ENCODE measurements at places on chromosomes 2 and 18.

GRCh38 chr18:46373131-46373530 lies 268.9 kb downstream of the HAUS1 start:
- no peak for DNase-seq

DNA sequence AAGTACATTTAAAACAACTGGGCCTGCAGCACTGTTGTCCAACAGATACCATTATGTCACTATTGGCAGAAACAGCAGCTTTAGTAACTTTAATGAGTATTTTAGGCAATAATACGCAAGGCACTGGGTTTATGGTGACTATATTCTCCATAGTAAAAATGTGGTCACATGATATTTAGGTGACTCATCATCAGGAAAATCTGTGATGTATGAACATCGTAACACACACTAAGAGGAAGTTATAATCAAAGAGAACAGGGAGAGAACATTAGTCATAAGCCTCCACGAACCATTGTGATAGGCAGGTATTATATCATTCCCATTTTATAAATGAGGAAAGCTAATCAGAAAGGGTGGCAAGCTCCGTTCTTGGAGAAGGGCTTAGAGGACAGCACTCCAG lies 36.9 kb downstream of the RAPH1 start:
- no peak for DNase-seq

DNA sequence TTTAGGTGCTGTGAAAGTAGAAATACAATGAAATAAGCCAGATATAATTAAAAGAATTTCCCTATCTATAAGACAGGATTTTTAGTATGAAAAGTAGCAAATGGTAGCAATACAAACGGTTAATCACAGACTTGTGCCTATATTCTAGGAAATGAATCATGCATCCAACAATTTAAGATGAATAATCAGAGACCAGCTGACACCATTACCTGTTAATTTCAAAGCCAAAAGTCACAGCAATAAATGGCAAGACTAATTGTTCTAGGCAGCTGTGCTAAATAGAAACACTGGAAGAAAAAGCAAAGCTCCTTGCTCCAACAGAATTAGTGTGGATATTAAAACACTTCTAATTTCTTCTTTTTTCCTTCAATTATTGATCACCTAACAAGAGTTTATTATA lies 35.1 kb upstream of the MPP4 start:
- DNase-seq = no peak

DNA sequence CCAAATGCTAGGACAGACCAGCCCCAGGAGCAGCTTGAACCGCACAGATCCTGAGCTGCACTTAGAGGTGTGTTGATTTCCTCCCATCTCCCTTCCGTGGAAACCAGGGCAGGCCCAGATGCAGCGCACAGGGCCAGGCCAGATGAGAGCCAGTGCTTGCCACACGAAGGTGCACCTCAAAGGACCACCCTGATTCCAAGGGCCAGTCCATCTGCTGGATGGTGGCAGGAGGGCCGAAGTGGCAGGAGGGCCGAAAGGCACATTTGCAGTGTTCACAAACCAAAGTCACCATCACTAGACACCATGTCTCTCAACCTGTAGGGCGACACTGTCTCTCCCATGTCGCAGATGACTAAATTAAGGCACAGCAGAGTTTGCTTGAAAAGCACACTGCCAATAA lies 370.7 kb upstream of the MYT1L start:
- no peak for DNase-seq

- no peak for DNase-seq
These were observed 49.9 kb downstream of the TRAF3IP1 start for GRCh38 chr2:238370094-238370822.

DNA sequence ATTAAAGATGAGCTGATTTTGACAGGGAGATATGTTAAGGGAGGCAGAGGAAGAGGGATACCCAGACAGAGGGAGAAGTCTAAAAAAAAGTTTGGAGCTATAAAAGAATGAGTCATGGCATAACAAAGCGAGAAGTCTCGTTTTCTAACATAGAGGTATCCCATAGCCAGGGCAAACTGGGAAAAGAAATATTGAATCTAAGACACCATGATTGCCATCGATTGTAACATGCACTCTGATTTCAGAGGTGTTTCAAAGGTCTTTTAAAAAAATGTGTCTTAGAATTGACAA lies 110.7 kb downstream of the MDH1 start:
- DNase-seq = no peak

- no peak for DNase-seq
These were observed 25.9 kb upstream of the FAHD2A start for GRCh38 chr2:95376311-95377215.

- DNase-seq = no peak
These were observed 24.7 kb downstream of the SNRPD1 start for GRCh38 chr18:21636769-21637168.

DNA sequence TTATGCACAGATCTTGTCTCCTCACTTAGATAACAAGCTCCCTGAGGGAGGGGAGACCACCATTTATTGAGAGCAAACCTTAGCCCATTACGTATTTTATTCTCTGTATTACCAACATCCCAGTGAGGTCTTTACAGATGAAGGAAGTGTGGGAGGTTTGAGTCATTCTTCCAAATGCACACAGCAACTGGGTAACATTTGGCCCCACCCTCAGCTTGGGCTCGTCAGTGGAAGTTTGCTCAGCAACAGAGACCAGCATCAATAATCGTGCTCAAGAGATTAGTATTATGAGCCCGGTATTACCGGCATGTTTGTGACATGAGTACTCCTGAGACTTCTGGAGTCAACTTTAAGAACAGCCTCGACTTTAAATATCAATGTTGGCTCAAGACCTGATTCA lies 168.6 kb downstream of the ETAA1 start:
- DNase-seq = no peak

DNA sequence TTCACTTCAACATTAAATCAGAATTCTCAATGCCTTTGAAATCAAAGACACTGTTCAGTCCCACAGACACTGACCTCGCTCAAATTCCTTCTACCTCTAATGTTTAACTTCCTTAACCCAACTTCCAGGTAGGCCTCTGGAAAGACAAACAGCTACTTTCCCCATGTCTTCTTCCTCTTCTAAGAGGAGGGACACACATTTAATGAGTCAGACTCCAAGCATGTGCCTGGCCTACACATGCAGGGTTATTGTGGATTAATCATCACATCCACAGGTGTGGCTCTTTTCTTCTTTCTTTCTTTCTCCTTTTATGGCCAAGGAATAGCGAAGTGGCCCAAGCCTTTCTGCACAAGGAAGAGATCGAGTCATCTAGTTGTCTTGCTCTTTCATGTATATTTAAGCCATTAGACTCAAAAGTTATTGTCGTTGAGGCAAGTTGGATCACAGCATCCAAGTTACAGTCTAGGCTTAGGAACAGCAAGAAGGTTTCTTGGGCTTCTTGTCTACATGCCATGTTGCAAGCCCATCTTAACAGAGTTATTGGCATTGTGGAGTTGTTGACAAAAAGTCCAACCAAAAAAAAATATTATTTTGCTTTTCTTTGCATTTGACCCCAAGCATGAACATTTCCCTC lies 387.8 kb downstream of the IRS1 start:
- DNase-seq = no peak

DNA sequence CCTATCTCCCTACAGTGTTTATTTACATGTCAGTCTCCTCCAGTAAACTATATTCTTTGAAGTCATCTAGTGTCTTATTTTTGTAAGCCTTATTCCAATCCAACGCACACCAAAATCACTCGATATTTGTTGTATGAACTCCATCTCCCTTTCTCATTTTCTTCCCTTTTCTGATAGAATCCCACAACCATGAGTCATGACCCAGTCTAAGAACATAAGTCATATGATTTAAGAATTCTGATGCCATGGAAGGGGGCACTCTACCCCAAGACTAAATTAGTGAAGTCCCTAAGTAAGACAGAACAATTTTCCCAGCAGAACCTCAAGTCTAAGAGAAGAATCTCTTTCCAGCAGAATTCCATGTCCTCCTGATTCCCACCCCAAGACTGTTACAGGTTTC lies 5.4 kb downstream of the CHMP3 start:
- DNase-seq = no peak

DNA sequence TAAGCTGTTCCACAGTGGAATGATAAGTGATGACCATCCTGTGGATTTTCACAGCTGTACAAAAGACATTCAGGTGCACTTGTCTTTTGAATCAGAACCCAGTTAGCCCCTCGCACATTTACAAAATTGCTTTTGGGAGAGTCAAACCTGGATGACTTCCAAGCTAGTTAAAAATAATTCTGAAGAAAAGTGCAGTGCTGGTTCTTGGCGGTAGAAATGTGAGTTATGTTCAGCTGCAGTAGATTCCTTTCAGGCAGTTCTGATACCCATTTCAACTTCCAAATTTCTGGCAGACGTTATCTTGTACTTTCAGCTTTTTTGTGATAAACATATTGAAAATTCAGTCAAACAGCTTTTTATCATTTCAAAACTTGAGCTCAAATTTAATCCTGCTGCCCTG lies 324.7 kb downstream of the NRXN1 start:
- no peak for DNase-seq

- no peak for DNase-seq
These were observed 10.2 kb upstream of the LIMS2 start for GRCh38 chr2:127685410-127686080.

- no peak for DNase-seq
These were observed 116.1 kb downstream of the SPTBN1 start for GRCh38 chr2:54572262-54572635.

GRCh38 chr2:119659601-119660342 lies 19.2 kb upstream of the TMEM177 start:
- no peak for DNase-seq

- no peak for DNase-seq
These were observed 35.6 kb downstream of the EIF2AK3 start for GRCh38 chr2:88591698-88592097.

DNA sequence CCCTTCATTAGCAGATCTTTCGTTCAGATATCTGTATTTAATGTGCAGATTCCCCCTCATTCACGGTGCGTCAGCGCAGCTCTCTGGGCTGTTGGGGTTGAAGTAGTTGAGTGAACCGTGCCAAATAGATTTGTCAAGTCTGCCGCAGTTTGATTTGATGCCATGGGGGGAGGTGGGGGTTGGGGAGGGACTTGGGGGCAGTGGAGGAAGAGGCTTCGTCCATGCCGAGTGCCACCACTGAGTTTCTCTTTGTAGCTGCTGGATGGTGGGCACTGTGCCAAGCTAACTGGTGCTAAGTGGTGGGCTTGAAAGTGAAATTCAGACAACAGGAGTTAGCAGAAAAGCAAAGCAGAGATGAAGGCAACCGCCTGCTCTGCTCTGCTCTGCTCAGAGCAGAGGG lies 47.9 kb downstream of the NRP2 start:
- no peak for DNase-seq

DNA sequence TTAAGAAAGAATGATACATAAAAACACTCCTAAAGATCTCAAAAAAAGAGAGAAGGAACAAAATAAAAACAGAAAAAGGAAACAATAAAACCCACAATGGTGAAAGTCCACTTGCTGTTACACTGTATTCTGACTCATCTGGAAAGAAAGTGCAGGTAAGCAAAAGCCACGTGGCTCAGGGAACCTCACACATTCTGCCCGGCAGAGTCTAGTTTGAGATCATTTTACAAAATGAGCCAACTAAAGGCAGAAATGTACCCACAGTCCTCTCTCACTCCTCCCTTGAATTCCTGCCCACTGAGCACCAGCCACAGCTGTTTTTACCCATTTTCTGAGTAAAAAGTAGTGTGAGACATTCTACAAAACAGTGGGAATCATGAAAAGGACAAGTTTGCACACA lies 10.0 kb downstream of the KCNH7 start:
- DNase-seq = no peak

DNA sequence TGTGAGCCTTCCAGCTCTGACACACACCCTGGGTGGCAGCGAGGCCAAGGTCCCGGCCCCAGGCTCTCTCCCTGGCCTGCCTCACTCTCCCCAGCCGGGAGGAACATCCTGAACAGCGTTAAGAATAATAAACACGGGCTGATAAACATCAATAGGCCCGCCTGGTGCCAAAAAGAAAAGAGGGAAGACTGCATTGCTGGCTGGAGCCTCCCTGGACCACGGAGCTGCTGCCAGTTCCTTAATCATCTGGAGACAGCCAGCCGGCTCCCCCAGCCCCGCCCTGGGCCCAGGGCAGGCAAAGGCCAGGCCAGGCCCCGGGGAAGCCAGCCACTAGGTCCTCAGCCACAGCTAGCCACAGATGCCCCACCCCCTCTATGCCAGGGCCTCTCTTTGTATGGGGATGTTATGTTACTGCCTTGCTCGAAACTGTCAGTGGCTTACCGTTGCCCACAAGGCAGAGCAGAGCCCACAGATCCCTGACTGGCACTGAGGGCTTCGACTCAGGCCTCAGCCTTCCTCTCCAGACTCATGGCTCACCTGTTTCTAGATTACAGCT lies 293.7 kb downstream of the DYSF start:
- no peak for DNase-seq

- DNase-seq = no peak
These were observed 482.7 kb downstream of the DLGAP1 start for GRCh38 chr18:3972291-3972930.

DNA sequence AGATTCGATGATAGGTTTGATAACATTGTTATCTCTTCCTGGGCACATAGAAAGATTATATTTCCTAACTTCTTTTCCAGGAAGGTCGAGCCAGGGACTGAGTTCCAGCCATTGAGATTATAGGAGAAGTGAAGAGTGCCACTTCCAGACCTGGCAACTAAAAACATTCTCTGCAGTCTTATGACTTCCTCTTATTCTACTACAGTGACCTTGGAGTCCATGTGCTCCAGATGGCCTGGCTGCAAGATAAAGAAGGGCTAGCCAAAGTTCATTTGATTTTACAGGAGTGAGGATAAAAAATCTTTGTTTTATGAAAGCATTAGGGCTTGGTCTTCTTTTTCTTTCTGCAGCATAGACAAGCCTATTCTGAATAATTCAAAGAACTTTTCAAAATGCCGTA lies 363.0 kb downstream of the FSIP2 start:
- no peak for DNase-seq

DNA sequence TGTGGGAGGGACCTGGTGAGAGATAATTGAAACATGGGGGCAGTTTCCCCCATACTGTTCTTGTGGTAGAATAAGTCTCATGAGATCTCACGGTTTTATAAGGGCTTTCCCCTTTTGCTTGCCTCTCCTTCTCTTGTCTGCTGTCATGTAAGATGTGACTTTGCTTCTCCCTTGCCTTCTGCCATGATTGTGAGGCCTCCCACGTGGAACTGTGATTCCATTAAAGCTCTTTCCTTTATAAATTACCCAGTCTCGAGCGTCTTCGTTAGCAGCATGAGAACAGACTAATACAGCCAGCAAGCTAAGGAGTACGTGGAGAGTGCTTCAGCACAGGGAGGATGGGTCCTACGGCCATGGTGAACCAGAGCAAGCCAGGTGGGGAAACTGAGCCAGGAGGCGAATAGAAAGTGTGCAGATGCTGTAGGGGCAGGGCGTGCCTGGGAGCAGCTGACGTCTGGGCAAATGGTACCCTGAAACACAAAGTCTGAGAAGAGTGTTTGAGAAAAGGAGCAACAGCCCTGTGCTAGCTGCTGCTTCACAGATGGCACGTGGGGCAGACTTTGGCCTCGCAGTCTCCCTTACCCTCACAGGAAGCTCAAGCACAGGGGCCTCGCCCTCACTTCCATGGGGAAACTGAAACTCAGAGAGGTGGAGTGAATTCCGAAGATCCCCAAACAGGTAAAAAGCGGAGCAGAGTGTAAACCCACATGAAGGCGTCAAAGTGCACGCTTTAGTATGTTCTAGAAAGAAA lies 64.2 kb downstream of the MYT1L start:
- DNase-seq = no peak

- no peak for DNase-seq
These were observed 180.6 kb downstream of the ATAD2B start for GRCh38 chr2:23746141-23746863.

Data from T-helper 17 cell (primary cell).